ENCODE measurements at places on chromosomes 7 and 10.
A peak's percentile ranks its signal among the peaks of the same experiment; 100 is the strongest.

- DNase-seq = no peak
Measured at GRCh38 chr7:34222722-34223121, 317.4 kb downstream of the BMPER start.

GRCh38 chr10:7412237-7412927, 1.5 kb upstream of the SFMBT2 start:
- no peak for DNase-seq

DNA sequence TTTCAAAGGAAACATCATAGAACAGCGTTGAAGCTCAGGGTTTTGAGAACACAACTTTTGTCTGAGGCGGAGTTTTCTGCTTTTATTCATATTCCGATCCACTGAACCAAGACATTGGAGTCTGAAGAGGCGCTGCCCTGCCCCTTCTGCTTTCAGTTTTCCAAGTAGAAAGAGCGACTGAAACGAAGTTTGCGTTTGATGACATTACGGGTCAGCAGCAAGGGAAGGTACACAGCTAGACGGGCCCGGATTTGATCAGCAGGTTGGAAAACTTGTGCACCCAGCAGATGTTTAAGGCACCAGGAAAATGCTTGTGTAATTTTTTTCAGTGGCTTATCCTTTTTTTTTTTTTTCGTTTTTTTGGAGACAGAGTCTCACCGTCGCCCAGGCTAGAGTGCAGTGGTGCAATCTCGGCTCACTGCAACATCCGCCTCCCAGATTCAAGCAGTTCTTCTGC, 720 bp downstream of the SUN1 start:
- DNase-seq = no peak

- peak; percentile 37 for DNase-seq
Measured at GRCh38 chr10:76778914-76779795, 858.5 kb downstream of the KCNMA1 start.

- DNase-seq = peak; percentile 46
Measured at GRCh38 chr7:55593515-55594318, 21.4 kb upstream of the VOPP1 start.

DNA sequence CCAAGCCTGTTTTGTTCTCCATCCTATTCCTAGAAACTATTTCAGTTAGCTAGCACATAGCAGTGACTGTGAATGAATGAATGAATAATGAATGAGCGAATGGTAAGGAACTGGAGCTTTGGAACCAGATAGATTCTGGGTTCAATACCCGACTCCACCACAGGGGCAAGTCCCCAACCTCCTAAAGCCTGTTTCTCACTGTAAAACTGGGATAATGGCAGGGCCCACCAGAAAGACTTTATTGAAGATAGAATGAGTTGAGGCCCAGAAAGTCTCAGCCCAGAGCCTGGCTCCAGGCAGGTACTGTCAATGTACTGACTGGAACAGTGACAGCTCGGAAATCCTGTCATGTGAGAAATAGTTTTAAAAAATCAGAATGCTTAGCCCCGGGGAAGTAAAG, 1.1 kb upstream of the CDH23 start:
- no peak for DNase-seq

DNA sequence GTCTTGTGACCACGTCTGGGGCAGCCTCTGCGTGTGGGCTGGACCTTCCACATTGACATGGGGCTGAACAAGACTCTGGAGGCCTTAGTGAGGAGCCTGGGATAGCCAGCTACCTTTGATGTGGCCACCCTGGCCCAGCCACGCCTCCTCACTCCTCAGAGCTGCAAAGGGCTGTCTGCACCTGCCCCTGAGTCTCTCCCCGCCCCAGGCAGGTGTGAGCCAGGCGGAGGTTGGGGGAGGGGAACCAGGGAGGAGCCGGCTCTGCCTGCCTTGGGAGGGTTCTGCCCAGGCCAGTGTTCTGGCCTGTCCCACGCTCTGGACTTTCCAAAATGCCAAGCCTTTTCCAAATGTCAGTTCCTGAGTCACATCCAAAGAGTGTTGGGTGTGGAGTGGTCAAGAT, 72.2 kb downstream of the GTF2IRD1 start:
- no peak for DNase-seq

DNA sequence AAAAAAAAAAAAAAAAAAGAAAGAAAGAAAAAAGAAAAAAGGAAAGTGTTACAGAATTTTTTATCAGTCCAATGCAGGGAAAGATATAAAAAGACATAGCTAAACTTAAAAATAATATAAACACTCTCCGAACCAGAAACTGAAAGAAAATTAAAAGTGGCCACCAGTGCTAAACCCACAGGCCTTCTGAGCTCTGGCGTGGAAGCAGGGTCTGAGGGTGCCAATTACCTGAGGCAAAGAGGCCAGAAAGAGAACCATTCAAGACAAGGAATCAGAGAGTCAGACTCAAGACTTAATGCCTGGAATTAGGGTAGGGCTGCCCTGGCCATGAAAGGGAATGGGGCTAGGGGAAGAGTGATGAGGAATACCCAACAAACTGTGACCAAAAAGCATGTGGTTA, 36.9 kb upstream of the STARD3NL start:
- DNase-seq = no peak

- DNase-seq = no peak
Measured at GRCh38 chr10:10165415-10165814, 852.3 kb upstream of the CELF2 start.

DNA sequence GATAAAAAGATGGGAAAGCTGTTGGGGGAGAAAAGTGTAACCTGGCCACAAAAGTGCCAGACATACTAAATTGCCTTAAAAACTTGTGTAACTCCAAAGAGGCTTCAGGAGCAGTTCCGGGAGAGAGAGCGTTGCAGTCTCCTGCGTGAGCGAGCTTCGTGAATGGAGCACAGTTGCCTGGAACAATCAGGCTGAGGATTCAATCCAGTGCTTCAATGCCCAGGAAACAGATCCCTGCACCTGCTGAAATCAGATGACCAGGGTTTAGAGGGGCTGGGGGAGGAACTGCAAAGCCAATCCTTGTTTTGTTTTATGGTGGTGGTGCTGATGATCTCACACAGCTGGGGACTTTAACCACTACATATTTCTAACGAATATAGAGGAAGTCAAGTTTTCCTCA, 398.3 kb downstream of the DPP6 start:
- no peak for DNase-seq

DNA sequence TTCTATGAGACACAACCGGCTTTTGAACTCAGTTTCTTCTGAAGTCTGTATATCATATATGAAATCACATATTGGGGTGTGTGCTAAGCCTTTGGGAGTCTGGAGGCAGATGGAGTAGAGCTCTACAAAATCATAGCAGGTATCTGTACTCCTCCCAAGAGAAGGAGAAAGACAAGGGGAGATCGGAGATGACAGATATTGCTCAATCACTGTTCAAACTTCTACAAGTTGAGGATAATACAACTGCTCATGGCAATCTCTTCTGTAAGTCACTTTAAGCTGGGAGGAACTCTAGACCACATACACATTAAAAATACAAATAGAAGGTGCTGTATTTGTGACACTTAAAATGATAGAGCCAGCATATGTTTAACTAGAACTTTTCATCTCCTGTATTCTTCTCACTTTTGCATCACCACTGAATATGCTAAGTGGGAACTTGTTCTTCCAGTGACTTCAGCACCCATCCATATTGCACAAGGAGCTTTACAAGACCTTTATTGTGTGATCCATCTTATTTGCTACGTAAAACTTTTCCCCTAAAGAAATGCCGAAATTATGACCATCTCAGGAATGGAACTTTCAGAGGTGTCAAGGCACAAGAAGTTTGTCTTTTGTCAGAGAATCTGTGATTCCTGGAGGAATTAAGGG, 381.4 kb downstream of the PHTF2 start:
- DNase-seq = no peak

DNA sequence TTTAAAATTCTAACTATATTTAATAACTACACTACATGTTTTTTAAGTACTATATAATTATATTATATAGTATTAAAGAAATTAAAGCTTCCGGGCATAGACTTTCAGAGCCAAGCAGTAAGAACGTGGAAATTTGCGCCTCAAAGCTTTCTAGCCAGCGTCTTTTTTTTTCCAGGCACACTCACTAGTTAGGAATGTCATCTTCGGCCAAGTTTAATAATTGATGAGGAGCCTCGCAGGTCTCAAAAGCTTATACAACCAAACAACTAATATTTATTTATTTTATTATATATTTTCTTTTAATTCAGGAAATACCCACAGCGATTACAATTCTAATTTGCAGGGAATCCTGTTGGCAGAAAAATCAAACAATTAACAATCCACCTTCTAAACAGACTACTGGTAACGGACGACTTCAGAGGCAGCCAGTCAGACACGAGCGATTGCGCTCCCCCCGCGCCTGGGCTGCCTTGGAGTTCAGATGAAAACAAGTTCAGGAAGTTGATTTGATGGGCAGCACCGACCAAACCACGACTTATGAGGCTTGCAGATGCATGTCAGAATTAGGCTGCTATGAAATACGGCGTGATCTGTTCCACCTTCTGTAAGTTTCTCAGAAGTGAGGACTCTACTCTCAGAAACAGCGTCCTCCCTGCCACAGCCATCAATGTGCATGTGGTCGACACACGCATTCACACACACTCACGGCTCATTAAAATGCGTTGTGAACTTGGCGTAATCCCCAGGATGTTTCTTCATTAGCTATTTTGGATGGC, 431.8 kb upstream of the MGMT start:
- DNase-seq = no peak

DNA sequence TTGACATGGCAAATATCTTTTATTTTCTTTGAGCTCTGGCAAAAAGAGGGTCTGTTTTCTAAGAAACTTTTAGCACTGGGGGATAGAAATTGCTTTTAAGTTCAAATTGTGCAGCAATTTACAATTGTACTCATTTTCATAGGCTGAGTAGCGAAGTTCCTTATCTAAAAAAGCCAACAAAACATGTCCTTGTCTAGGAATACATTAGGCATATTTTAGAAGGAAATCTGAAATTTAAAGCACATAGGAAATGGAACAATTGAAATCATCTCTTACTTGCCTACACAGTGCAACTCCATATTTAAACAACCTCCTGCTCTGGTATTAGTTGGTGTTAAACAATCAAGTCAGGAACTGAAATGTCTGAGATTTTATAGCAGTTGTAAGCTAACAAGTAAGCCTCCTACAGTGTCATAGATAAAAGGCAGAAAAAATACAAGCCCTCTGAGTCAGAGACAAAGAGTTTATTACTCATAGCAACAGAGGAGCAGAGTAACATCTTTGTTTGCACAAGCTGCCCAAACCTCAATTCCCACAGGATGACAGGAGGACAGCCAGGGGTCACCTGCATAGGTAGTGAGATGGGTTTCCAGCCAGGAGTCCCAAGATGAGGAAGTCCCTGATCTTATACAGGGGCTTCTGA, 280.2 kb upstream of the HGF start:
- DNase-seq = peak; percentile 90

DNA sequence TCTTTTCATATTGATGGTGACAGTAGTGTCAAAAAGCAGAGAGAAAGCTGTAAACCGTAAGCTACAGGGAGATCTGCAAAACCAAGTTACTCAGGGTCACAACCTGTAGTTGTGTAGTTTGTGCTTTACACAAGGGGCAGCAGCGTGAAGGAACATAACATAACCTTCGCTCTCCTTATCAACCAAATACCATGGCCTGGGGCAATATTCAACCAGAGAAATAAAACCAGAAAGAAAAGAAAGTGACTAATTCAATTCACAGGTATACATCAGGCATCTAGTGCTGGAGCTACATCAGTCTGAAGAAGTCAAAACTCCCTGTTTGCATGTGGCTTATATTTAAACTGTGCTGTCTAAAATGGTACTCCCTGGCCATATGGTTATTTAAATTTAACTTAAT, 224.3 kb downstream of the TWIST1 start:
- no peak for DNase-seq

DNA sequence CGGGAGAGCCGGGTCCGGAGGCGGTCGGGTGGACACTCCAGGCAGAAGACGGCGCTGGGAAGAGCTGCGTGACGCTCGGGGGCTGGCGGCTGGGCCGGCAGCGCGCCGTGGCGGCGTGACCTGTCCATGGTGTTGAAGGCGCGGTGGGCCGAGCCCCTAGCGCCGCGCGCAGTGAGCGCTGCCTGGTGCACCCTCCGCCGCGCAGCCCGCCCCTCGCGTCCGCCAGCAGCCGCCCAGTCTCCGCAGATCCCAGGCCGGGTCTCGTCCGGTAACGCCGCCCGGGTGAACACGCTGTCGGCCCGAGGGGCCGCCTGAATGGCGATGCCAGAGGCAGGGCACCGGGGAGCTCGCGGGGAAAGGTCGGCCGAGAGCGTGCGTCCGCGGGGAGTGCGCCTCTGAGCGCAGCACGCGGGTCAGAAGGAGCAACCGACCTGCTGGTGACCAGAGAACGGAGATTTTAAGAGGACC, 657 bp upstream of the TMEM178B start:
- DNase-seq = peak; percentile 38

DNA sequence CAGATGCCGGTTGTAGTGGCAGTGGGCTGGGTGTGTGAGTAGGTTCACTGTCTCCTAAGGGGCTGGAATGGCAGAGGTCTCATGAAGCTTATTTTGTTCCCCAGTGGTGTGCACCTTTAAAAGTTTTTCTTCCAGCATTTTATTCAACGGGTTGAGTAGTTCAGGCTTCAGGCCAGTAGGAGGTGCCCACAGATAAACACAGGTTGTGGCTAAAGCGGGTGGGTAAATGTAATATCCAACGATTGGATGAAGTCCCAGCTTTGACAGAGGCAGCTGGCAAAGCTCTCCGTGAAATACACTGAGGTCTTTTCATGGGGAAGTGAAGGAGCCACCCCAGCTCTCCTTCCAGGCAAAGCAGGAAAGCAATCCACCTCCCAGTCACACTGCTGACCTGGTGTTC, 339.8 kb upstream of the LRRTM3 start:
- peak; percentile 41 for DNase-seq

DNA sequence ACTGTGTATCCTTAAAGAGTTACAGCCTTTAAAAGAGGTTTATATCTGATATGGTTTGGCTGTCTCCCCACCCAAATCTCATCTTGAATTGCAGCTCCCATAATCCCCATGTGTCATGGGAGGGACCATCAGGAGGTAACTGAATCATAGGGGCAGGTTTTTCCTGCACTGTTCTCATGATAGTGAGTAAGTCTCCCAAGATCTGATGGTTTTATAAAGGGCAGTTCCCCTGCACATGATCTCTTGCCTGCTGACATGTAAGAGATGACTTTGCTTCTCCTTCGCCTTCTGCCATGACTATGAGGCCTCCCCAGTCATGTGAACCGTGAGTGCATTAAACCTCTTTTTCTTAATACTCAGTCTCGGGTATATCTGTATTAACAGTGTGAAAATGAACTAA, 9.7 kb downstream of the RTKN2 start:
- peak; percentile 33 for DNase-seq

DNA sequence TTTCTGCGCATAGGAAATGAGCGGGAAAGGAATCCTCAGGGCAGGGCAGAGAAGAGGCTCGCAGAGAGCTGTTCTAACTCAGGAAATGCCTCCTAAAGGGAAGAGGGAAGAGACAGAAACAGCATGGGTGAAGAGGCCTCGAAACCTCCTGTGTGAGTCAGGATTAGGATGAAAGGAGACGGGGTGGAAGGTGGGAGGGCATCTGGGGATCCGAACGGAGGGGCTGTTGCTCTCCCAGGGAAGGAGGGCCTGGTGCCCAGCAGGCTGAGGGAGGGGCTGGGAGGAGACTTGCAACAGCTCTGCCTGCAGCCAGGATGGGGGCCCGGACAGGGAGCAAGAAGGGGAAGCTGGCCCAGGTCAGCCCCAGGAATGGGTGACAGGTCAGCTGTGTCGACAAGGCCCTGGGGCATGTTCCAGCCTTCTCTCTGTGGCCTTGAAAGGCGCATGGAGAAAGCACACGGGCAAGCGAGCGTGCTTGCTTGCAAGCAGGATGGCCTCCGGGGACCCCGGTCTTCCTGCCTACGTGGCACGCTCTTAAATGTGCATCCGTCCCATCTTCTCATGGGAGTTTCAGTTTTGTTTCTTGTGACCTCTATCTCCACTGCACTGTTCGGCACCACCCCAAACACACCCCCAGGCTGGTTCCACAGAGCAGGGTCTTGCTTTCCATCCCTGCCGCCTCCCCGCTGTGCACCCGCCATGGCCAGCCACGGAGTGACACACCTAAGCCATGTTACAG, 63.5 kb downstream of the HIPK2 start:
- DNase-seq = no peak

All from cardiac fibroblast (primary cell).